ENCODE measurements at places on chromosomes 2 and 18.

DNA sequence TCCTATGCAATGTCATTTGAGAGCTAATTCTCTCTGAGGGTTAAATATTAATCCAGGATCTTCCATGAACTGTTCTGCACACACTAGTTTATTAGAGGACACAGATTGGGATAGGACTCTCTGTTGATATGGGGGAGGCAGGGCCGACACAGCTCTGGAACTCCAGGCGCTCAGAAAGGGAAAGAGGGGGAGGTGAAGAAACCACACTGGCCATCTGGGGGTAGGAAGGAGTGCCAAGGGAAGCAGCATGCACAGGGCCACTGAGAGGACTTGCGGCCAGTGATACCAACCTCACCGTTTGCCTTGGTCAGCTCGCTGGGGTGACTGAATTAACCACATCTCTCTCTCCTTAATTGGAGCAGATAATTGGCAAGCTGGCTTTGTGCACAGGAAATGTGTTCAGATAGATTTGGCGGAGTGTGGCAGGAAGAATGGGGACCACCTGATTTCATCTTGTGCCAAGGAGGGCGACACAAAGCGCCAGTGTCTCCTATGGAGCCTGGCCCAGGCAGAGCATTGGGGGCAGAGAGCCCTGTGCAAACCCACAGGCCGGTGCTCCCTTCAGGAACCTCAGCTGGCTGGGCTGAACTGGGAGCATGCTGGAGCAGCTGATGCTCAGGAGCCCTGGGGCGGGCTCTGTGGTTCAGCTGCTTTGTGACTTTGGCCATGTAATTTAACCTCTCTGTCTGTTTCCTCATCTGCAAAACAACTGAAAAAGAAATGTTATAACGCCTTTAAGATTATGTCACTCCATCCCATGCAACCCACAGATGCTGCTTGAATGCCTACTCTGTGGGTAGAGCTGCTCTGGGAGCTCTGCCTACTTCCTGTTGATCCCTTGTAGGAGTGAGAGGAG is 114.7 kb upstream of the STON1 start:
- no peak overlapping the region for H3K4me3 ChIP-seq
- H3K27me3 ChIP-seq: no peaks in the 10 kb centered on the region
- no peaks in the 10 kb centered on the region for H3K36me3 ChIP-seq

- no peaks in the 10 kb centered on the region for H3K4me1 ChIP-seq
- H3K36me3 ChIP-seq: no peaks in the 10 kb centered on the region
- H3K4me3 ChIP-seq: no peak overlapping the region
Observed at GRCh38 chr2:205352593-205352992, 329.7 kb upstream of the NRP2 start.

- no peak for DNase-seq
- H3K4me1 ChIP-seq: no peaks in the 10 kb centered on the region
- H3K27ac ChIP-seq: no peak overlapping the region
- H3K27me3 ChIP-seq: no peaks in the 10 kb centered on the region
- no peak overlapping the region for H3K4me3 ChIP-seq
Observed at GRCh38 chr2:36351736-36352349, 3.7 kb upstream of the CRIM1 start.

- H3K27ac ChIP-seq: no peak overlapping the region
- no peak for DNase-seq
- H3K36me3 ChIP-seq: no peaks in the 10 kb centered on the region
- H3K4me3 ChIP-seq: no peak overlapping the region
- H3K27me3 ChIP-seq: no peaks in the 10 kb centered on the region
Observed at GRCh38 chr18:37452015-37452414, 113.6 kb downstream of the CELF4 start.

DNA sequence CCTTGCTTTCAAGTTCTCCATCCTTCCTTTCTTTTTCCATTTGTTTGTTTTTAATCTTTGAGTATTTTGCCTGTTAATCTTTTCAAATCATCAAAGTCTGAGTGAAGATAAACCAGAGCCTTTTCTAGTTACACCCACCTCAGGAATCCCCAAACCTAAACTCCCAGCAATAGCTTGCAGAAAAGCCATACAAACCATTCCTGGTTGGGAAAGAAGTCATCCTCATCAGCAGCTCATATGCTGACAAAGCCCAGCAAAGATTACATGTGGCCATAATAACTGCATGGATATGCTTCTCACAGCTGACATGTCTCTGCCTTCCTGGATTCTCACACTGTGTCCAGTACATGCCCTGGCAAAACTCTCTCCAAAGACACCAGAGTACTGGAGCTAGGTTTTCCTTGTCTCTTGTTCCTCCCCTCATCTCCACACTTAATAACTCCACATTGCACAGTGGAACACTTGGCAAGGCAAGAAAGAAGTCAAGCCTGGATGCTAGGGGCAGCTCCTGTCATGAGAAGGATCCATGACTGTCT is 126.4 kb upstream of the TLK1 start:
- no peaks in the 10 kb centered on the region for H3K4me1 ChIP-seq
- no peaks in the 10 kb centered on the region for H3K27me3 ChIP-seq
- H3K4me3 ChIP-seq: no peak overlapping the region
- H3K36me3 ChIP-seq: no peaks in the 10 kb centered on the region
- no peak overlapping the region for H3K27ac ChIP-seq

- H3K27ac ChIP-seq: peak overlapping the region; percentile 71
- H3K27me3 ChIP-seq: no peaks in the 10 kb centered on the region
- H3K4me1 ChIP-seq: peaks cover 22% of the 10 kb centered on the region
- peaks cover 6% of the 10 kb centered on the region for H3K36me3 ChIP-seq
Observed at GRCh38 chr2:70069049-70069448, 18.2 kb upstream of the PCBP1 start.

DNA sequence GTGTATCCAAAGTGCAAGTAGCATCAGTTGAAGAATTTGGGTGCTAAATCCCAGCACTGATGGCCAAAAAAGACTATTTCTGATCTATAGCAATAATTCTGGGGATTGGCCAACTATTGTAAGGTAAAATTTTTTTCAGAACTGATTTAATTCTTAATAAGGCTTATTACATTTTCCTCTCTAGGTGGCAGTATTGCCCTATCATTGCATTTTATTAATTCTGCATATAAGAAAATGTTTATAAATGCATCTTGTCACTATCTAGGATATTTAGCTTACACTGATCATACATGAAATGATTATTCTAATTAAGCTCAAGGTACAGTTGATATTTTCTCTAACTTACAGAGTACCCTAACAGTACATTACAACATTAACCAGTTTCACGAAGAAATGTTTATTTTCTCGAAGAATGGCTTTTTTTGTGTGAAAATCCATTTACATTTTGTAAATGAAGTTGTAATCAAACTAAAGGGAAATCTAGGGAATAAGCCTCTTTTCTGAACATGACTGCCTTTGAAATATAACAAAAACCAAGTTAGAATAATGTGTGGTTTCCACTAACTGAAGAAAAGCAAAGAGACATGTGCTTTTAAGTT is 11.0 kb downstream of the TTN start:
- no peaks in the 10 kb centered on the region for H3K27me3 ChIP-seq
- H3K36me3 ChIP-seq: no peaks in the 10 kb centered on the region
- no peaks in the 10 kb centered on the region for H3K4me1 ChIP-seq
- H3K4me3 ChIP-seq: no peak overlapping the region
- DNase-seq: no peak
- no peak overlapping the region for H3K27ac ChIP-seq

- H3K27ac ChIP-seq: no peak overlapping the region
- H3K4me1 ChIP-seq: no peaks in the 10 kb centered on the region
- no peak overlapping the region for H3K4me3 ChIP-seq
Observed at GRCh38 chr18:73593207-73593606, 554.4 kb downstream of the FBXO15 start.

DNA sequence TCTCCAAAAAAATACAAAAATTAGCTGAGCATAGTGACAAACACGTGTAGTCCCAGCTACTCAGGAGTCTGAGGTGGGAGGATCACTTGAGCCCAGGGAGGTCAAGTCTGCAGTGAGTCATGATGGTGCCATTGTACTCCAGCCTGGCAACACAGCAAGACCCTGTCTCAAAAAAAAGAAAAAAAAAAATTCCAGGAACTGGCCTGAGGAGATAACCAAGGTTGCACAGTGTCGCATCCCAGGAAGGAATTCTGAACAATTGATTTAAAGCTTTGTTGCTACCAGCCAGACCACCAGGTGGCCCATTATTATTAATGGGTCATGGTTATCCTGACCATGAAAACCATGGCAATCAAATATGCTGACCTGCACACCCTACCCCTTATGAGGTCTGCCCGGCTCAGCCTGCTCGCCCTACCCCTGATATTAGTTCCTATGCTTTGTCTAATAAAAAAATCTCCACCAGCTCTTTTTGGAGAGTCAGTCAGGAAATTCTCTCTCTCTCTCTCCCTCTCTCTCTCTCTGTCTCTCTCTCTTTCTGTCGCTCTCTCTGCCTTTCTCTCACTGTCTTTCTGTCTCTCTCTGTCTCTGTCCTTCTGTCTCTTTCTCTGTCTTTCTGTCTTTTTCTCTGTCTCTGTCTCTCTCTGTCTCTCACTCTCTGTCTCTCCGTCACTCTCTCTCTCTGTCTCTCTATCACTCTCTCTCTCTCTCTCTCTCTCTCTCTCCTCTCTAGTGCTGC is 73.7 kb downstream of the NCAPH start:
- H3K4me1 ChIP-seq: peaks cover 21% of the 10 kb centered on the region
- no peaks in the 10 kb centered on the region for H3K27me3 ChIP-seq
- no peak overlapping the region for H3K27ac ChIP-seq
- no peak overlapping the region for H3K4me3 ChIP-seq
- no peaks in the 10 kb centered on the region for H3K36me3 ChIP-seq

GRCh38 chr2:157376041-157376440 is 50.4 kb upstream of the ERMN start:
- H3K36me3 ChIP-seq: peaks cover 6% of the 10 kb centered on the region
- peaks cover 3% of the 10 kb centered on the region for H3K4me1 ChIP-seq
- H3K4me3 ChIP-seq: no peak overlapping the region
- H3K27ac ChIP-seq: no peak overlapping the region

DNA sequence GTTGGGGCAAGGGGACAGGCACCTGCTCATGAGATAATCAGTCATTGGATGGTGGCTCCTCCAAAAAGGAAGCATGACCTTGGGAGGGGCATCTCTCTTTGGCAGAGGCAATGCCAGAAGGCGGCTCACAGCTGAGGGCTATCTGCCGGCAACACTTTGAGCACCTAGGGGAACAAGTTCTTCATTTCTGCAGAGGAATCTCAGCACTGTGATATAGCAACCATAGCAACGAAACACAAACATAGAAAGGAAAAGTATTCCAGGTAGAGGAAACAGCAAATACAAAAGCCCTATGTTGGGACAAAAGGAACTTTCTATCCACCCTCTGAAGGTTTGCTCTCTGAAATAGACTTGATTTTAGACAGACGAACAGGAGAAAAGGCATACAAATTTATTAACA is 89.1 kb upstream of the NEDD4L start:
- H3K27ac ChIP-seq: no peak overlapping the region
- no peaks in the 10 kb centered on the region for H3K36me3 ChIP-seq
- DNase-seq: no peak
- no peaks in the 10 kb centered on the region for H3K4me1 ChIP-seq
- no peak overlapping the region for H3K4me3 ChIP-seq
- H3K27me3 ChIP-seq: no peaks in the 10 kb centered on the region

GRCh38 chr2:45987856-45988255 is 309.4 kb upstream of the EPAS1 start:
- H3K4me3 ChIP-seq: no peak overlapping the region
- no peak overlapping the region for H3K27ac ChIP-seq
- peaks cover 4% of the 10 kb centered on the region for H3K36me3 ChIP-seq
- no peak for DNase-seq
- no peaks in the 10 kb centered on the region for H3K27me3 ChIP-seq
- no peaks in the 10 kb centered on the region for H3K4me1 ChIP-seq

GRCh38 chr2:172510548-172510947 is 45.3 kb upstream of the PDK1 start:
- H3K4me1 ChIP-seq: no peaks in the 10 kb centered on the region
- no peaks in the 10 kb centered on the region for H3K27me3 ChIP-seq
- H3K4me3 ChIP-seq: no peak overlapping the region
- H3K36me3 ChIP-seq: peaks cover 3% of the 10 kb centered on the region

GRCh38 chr2:44137872-44138551 is 30.7 kb upstream of the PPM1B start:
- no peak for DNase-seq

DNA sequence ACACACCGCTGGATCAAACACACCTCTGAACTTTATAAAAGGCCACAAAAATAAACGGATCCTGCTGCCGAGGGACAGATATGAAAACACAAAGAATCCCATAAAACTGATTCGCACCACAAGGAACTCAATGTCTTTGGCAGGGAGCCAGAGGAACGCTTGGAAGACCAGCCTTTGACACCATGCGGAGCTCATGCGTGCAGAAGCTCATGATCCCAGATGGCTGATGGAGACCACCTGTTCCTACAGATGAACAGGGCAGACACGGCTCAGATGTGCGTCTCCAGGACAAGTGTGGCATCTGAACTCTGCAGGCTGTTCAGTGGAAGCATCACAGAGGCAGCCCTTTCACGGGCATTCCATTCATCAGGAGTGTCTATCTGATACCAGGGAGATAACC is 24.9 kb downstream of the COPS9 start:
- H3K4me3 ChIP-seq: no peak overlapping the region
- H3K4me1 ChIP-seq: no peaks in the 10 kb centered on the region
- DNase-seq: no peak
- no peaks in the 10 kb centered on the region for H3K36me3 ChIP-seq
- no peak overlapping the region for H3K27ac ChIP-seq

- no peak overlapping the region for H3K27ac ChIP-seq
- H3K4me1 ChIP-seq: no peaks in the 10 kb centered on the region
- no peak overlapping the region for H3K4me3 ChIP-seq
- H3K27me3 ChIP-seq: no peaks in the 10 kb centered on the region
- H3K36me3 ChIP-seq: no peaks in the 10 kb centered on the region
Observed at GRCh38 chr18:65516209-65516608, 234.6 kb upstream of the CDH7 start.

GRCh38 chr2:29293830-29294438 is 178.7 kb downstream of the CLIP4 start:
- H3K4me1 ChIP-seq: no peaks in the 10 kb centered on the region
- no peak overlapping the region for H3K4me3 ChIP-seq
- H3K36me3 ChIP-seq: no peaks in the 10 kb centered on the region
- H3K27ac ChIP-seq: no peak overlapping the region
- no peak for DNase-seq

- H3K4me3 ChIP-seq: no peak overlapping the region
- H3K4me1 ChIP-seq: no peaks in the 10 kb centered on the region
- H3K27me3 ChIP-seq: no peaks in the 10 kb centered on the region
- H3K27ac ChIP-seq: no peak overlapping the region
Observed at GRCh38 chr2:71891155-71891554, 256.5 kb downstream of the CYP26B1 start.

DNA sequence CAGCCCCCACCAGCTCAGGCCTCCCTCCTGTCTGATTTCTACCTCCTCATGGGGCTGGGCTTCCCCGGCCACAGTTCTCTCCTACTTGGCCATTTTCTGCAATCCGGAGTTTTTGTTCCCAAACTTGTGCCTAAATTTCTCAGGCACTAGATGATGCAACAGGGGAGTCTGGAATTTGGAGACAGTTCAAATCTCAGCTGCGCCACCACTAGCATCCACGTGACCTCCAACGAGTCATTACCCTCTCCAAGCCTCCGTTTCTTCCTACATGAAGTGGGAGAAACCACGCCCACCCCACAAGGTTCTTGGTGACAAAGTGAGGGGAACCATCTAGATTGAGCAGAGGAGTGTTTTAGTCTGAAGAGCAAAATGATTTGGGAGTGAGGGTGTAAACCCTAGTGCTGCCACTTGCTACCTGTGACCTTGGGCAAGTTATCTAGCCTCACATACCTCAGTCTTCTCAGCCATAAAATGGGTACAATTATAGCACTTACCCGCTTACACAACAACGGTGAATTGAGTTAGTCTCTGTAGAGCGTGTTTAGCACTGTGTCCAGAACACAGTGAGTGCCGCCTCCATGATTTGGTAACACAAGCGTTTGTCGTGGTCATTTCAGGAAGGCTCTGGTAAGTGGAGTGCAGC is 61.4 kb upstream of the ASAP2 start:
- H3K27ac ChIP-seq: no peak overlapping the region
- H3K4me3 ChIP-seq: no peak overlapping the region
- no peak for DNase-seq
- no peaks in the 10 kb centered on the region for H3K27me3 ChIP-seq
- no peaks in the 10 kb centered on the region for H3K36me3 ChIP-seq
